RCC 7860 (cell line): ENCODE measurements at places on chromosomes 6 and 20.

DNA sequence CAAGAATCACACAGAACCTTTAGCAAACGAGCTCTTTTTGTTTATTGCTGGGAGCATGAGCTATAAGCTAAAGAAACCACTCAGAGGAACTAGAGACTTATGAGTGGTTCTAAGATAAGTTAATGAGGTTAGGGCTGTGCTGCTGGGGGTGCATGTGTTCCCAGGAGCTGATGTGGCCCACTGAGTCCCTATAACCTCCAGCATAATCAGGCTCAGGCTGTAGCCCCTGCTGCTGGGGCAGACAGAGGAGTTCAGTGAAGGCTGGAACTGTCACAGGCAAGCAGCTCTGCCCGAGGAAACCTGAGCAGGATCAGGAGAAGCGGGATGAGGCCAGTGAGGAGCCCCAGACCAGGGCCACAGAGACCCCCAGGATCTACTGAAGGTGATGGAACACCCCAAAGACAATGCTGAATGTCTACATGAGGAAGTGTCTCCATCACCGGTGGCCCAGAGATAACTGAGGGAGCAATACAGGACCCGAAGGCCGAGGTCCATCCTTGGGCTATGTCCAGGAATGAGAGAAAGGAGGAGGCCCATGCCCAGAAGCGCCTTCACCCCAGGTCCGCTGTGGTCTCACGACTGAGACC, 17.3 kb downstream of the TUBB2B start:
- DNase-seq, result no peak

DNA sequence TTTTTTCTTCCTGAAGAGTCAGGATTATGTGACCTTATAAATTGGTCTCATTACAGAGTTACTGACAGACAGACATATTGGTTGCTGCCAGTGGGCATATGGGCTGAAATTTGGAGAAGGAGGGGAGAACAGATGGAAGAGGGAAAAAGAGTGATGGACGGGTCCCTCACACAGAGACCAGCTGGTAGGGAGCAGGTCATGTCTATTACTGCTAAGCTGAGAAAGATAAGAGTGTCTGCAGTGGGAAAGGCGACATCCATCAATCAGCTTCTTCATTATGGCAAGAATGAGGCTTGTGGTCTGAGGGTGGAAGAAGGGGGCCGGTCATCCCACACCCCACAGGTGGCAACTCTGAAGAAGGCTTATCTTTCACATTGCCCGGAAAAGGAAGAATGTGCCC, 353.8 kb upstream of the RSPO3 start:
- no peak for DNase-seq

DNA sequence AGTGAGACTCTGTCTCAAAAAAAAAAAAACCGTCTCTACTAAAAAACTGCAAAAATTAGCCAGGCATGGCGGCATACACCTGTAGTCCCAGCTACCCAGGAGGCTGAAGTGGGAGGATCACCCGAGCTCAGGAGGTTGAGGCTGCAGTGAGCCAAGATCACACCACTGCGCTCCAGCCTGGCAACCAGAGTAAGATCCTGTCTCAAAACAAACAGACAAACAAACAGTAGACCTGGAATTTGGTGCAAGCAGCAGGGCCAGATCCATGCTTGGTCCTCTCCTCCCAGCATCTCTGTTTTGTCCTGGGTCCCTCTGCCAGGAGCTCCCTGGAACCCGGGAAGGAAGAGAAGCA, 11.6 kb downstream of the RIPOR3 start:
- DNase-seq, result no peak

DNA sequence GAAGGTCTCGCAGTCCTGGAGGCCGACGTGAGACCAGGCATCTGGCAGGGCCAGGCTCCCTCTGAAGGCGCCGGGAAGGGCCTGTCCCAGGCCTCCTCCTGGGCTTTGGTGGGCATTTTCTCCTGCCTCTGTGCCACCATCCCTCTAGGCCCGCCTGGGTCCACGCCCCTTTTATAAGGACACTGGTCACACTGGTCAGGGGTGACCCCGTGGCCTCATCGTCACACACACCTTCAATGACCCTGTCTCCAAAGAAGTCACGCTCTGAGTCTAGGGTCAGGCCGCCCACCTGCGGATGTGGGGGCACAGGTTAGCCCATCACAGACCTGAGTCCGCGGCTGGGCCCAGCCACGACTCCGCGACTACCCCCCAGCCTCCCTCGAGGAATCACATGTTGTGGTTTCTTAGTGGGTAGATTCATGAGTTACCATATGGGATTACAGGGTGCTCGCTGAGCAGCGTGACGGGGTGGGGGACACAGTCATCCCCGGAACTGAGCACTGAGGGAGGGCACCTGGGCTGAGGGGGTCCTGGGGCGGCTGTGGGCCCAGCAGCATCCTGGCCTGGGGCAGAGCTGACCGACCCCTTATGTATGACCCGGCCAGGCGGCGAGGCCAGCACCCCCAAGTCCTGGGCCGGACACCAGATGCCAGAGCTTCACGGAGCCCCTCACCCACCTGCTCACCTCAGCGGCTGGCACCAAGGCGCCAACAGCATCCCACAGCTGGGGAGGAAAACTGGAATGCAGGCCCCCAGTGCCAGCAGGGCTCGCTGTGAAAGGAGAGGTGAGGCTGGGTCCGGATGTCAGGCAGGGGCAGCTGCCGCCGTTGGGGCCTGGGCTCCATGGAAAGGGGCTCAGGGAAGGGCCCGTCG, 115.9 kb downstream of the DLL1 start:
- DNase-seq, result no peak

DNA sequence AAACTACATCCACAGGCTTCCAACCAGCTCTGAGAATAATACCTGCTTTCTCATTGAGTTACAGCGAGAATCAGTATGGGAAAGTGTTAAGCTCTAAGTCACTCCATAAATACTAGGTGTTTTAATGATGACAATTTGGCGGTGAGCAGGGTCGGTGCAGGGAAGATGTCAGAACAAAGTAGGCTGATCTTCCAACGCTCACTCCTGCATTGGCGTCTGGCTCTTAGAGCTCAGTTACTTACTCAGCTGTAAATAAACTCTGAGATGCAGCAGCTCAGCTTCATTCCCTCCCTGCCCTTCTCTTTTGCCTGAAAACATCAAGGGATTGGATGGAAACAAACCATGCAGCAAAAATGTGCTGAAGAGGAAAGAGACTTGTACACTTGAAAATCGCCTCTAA, 102.5 kb upstream of the SPACA1 start:
- DNase-seq, result no peak

GRCh38 chr6:53837865-53838769, 43.3 kb downstream of the LRRC1 start:
- no peak for DNase-seq

- DNase-seq, result no peak
Observed at GRCh38 chr6:109239651-109240321, 142.5 kb downstream of the CD164 start.

DNA sequence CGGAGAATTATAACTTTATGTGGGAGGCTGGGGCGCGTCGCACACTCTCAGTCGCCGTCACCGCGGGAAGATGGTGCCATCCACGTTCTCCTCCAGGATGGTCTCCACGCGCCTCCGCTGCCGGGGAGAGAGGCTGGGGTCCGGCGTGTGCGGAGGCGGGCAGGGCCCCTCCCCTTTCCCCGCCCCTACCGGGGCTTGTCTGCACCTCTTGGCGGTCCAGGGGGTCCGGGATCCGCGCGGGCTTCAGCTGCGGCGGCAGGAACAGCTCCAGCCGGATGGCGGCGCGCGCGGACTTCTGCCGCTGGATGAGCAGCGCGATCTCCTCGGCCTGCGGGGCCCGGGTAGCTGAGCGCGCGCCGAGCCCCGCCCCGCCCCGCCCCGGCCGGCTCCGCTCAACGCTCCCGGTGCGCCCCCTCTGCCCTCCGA, 807 bp downstream of the LKAAEAR1 start:
- no peak for DNase-seq

DNA sequence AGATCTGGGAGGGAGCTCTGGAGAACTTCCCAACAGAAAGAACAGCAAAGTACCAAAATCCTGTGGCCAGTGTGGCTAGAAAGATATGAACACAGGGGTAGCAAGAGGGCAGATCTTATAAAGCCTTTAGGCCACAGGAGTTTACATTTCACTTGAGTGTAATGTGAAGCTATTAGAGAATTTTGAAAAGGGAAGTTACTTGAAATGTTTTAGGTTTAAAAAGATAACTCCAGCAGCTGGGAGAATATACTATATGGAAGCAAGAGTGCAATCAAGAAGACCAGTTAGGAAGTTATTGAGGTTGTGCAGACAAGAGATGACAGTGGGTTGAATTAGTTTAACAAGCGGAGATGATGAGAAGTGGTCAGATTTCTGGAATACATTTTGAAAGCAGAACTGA, 7.9 kb downstream of the SUPT3H start:
- no peak for DNase-seq

GRCh38 chr6:81838031-81838430, 85.5 kb upstream of the TENT5A start:
- DNase-seq, result no peak

GRCh38 chr6:30019819-30020218, 41.2 kb upstream of the POLR1H start:
- DNase-seq, result no peak

- peak; percentile 53 for DNase-seq
Observed at GRCh38 chr6:107264357-107264840, 149.1 kb upstream of the BEND3 start.

GRCh38 chr6:5036269-5036668, 32.4 kb upstream of the RPP40 start:
- DNase-seq, result no peak

GRCh38 chr6:102742028-102742427, 1348.5 kb downstream of the GRIK2 start:
- DNase-seq, result no peak

DNA sequence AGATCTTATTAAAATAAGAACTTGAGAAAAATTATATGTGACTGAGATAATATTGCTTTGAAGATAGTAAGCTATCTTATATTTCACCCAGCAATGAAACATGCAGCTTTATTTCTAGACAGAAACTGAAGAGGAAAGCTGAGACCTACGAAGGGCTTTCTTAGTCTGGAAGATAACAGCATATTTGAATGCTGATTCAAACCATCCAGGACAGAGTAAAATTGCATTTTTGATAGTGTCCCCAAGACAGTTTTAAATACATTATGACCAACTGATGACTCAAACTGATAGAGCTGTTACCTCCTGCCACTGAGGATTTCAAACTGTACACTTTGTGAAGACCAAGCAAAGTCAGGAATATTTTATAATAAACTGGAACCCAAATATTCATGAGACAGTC, 409.6 kb downstream of the GRIK2 start:
- DNase-seq, result peak; percentile 67

GRCh38 chr6:98848539-98849242, 14.3 kb downstream of the POU3F2 start:
- DNase-seq, result no peak

- DNase-seq, result peak; percentile 85
Observed at GRCh38 chr20:47543006-47543431, 41.3 kb downstream of the NCOA3 start.

DNA sequence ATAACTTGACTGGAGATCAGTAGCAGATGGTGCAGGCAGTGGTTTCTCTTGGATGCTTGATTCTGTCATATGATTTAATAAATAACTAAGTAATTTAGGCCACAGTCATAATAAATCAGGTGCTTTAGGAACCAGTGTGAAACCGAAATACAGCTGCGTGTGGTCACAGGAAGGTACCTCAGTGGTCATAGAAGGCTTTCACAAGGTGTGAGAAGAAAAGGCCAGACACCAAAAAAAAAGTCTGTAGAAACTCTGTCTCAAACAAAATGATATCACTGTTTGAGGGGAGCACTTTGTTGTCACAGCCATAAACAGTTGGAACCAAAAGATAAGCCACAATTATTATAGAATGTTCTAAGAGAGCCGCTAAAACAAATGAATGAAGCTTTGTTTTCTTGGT, 56.5 kb downstream of the ARMC2 start:
- DNase-seq, result no peak

DNA sequence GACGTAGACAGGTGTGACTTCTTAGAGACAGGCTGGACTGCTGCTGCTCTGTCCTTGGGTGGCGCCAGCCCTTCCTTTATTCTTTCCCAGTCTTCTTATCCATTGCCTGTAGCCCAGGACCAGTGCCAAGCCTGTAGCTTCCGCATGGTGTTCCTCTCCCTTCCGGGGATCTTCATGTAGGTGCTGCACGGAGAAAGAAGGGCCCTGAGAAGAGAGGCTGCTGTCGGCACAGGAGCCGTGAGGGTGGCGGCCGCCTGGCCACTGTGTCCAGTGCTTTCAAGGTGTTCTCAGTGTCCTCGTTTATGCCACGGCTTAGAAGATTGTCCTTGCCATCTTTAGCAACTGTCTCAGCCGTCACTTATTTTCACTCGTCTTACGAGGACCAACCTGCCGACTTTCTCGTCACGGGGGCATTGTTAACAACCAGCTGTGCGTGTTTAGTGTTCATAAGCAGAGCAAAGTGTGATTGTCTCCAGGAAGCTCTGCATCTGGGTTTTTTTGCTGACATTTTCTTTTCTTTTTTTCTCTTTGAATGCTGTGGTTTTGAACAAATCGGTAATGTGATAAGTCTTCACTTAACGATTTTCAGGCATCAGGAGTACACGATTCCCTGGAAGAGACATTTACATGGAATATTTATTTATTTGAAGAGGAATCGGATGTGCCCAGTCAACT, 61.2 kb downstream of the PPP1R14C start:
- no peak for DNase-seq

DNA sequence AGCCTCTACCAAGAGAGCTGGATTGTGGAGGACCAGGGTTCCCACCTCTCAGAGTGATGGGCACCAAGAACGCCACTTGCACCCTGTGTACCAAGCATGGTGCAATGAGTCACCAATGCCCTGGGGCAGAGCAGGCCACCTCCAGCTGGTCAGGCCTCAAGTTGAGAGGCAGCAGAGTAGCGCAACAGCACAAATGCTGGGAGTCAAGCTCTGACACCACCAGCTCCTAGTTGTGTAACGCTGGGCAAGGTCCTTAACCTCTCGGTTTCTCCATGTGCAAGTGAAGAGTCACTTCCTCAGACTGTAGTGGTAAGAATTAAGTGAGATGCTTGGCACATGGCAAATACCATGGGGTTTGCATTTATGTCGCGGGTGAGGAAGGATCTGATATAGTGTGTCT, 25.6 kb downstream of the GFOD1 start:
- no peak for DNase-seq

DNA sequence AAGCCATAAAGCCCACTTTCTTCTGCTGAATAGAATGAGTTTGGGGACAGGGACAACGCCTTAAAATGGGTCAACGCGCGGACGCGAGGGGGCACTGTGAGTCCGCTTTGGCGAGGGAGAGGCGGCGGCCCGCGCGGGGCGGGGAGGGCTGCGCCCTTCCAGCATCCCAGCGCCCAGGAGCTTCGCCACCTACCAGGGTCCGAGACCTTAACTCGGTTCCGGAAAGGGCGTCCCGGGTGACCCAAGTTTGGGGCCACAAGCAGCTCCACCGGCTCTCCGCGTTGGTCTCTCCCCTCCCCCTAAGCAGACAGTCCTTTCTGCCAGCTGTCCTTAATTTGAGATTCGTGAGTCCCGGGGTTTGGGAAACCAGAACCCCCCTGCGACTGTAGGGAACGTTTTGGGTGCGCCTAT, 1.8 kb upstream of the SAMD5 start:
- DNase-seq, result no peak

- DNase-seq, result no peak
Observed at GRCh38 chr6:134533991-134534390, 216.1 kb upstream of the SGK1 start.

GRCh38 chr6:44940367-44940766, 387.8 kb upstream of the RUNX2 start:
- DNase-seq, result no peak
